ENCODE measurements at places on chromosomes 12 and 14. TPM values are rescaled to one million over a fixed set of nuclear protein-coding genes. Genes with fewer than 3 reads are reported as not detected.

Gene GDF3
- total RNA-seq, result 9.1 TPM

Gene TC2N
- total RNA-seq, result 16.2 TPM

GRCh38 chr14:20624495-20625070, 16.9 kb downstream of the OR6S1 start:
- H3K4me1 ChIP-seq, result no peaks in the 10 kb centered on the region
- H3K27ac ChIP-seq, result no peak overlapping the region
- H3K36me3 ChIP-seq, result no peaks in the 10 kb centered on the region
- DNase-seq, result peak; percentile 85

- no peaks in the 10 kb centered on the region for H3K36me3 ChIP-seq
- DNase-seq, result peak; percentile 70
- H3K4me1 ChIP-seq, result peaks cover 3% of the 10 kb centered on the region
- H3K27ac ChIP-seq, result no peak overlapping the region
These were observed 7.0 kb downstream of the FOXA1 start for GRCh38 chr14:37587881-37588666.

DNA sequence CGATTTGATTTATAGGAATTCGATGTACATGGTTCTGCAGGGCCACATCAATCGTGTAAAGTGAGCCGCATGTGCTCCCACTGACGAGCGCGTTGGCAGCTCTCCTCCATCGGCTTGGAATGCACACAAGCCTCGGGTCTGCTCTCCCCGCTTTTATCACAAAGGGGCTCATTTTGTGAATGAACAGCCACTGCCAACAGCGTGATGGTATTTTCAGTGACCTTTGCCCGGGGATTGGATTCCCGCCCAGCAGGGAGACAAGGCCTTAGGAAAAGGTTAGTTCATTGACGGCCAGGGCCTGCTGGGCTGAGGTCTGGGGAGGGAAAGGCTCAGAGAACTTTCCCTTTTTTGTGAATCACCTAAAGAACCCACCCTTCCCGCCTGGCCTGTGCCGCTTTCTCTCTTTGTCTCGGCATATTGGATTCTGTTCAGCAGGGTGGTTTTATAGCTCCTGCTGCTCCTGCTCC, 232.1 kb downstream of the MSRB3 start:
- peak overlapping the region; percentile 27 for H3K4me3 ChIP-seq
- DNase-seq, result peak; percentile 77
- H3K27ac ChIP-seq, result no peak overlapping the region

- no peaks in the 10 kb centered on the region for H3K4me1 ChIP-seq
- no peak for DNase-seq
- no peak overlapping the region for H3K27ac ChIP-seq
- no peaks in the 10 kb centered on the region for H3K27me3 ChIP-seq
These were observed 8.6 kb downstream of the PMEL start for GRCh38 chr12:55957106-55957859.

Gene TAS2R9
- total RNA-seq, result not detected

Gene TAS2R30
- total RNA-seq, result 2.0 TPM

GRCh38 chr12:127515941-127516340, 751.0 kb upstream of the TMEM132C start:
- no peak for DNase-seq
- H3K27me3 ChIP-seq, result no peaks in the 10 kb centered on the region
- no peaks in the 10 kb centered on the region for H3K36me3 ChIP-seq
- no peaks in the 10 kb centered on the region for H3K4me1 ChIP-seq

GRCh38 chr12:128418944-128419343, 152.0 kb downstream of the TMEM132C start:
- H3K4me1 ChIP-seq, result no peaks in the 10 kb centered on the region
- H3K27me3 ChIP-seq, result no peaks in the 10 kb centered on the region
- no peak overlapping the region for H3K4me3 ChIP-seq
- no peak for DNase-seq
- H3K36me3 ChIP-seq, result no peaks in the 10 kb centered on the region
- H3K27ac ChIP-seq, result no peak overlapping the region

Gene P2RX7
- total RNA-seq, result 0.09 TPM

DNA sequence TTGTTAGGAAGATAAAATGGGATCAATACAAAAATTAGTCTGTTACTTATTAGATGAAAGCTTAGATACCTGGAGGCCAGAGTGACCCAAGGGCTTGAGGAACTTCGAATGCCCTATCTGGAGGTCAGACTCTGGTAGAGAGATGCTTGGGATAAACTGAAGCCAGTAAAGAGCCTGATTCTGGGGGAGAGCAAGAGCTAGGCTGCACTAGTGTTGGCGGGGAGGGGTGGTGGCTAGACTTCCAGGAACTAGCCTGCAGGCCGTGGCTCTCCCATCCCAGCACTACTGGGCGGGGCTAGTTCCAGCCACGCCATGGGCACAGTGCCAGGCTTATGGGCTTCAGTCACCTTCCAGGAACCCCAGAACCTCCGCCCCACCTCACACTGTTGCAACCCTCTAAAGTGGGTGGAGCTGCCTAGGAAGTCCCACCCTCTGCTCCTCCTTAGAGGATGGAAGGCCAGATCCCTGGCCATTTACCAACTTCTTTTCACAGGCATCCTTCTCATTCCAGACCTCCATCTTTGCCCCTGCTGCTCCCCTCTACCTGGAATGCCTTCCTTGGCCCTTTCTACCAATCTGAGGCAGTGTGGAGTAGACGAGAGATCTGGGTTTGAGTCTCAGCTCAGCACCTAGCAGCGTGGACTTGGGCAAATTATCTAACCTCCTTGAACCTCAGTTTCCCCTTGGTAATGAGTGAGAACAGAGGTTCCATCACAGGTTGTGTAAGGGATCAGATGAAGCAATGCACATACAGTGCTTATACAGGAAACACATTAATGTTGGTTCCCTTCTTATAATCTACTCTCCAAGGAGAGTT, 6.3 kb upstream of the NFE2 start:
- peaks cover 8% of the 10 kb centered on the region for H3K4me1 ChIP-seq
- peak; percentile 64 for DNase-seq
- H3K27ac ChIP-seq, result no peak overlapping the region
- no peak overlapping the region for H3K4me3 ChIP-seq
- no peaks in the 10 kb centered on the region for H3K27me3 ChIP-seq
- H3K36me3 ChIP-seq, result no peaks in the 10 kb centered on the region

DNA sequence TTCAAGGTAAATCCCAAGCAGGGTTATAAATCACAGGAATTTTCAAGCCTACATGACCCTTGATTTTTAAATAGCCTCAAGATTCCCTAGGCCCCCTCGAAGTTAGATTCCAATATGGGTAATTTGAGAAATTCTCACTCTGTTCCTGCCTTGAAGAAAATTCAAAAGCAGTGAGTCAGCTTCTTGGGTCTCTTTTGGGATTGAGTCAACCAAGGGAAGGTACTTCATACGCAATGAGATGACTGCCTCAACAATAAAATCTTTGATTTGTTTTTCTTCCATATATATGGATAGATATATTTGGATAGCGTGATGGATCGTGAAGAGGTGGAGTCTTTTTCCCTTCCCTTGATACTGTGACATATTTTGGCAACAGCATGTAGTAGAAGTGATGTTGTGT, 180.4 kb upstream of the ATP2B1 start:
- peaks cover 2% of the 10 kb centered on the region for H3K4me1 ChIP-seq
- peaks cover 7% of the 10 kb centered on the region for H3K36me3 ChIP-seq
- H3K27me3 ChIP-seq, result no peaks in the 10 kb centered on the region
- H3K27ac ChIP-seq, result no peak overlapping the region

DNA sequence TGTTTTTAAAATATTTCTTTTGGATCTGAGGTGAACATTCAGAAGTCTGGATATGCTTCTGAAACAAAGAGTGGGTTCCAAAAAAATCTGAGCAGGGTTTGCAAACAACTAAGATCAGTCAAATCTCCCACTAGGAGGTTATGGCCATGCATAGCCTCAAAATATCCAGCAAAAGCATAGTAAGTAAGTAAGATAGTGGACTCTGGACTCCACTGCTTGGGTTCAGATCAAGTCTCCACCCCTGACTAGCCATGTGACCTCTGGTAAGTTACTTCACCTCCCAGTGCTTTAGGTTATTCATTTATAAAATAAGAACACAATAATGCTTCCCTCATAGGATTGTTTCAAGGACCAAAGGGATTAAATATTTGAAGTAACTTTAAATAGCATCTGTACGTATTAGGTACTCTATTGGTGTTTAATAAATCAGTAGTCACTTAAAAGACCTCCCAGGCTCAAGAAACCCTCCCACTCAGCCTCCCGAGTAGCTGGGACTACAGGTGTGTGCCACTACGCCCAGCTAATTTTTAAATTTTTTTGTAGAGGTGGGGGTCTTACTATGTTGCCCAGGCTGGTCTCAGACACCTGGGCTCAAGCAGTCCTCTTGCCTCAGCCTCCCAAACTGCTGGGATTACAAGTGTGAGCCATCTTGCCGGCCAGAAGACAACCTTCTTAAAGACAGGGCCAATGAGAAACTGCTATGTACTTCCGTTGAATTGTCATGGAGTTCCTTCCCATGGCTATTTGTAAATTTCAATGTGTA, 95.7 kb upstream of the SOX5 start:
- H3K27me3 ChIP-seq, result no peaks in the 10 kb centered on the region
- no peak overlapping the region for H3K27ac ChIP-seq
- DNase-seq, result no peak
- no peaks in the 10 kb centered on the region for H3K36me3 ChIP-seq
- H3K4me3 ChIP-seq, result no peak overlapping the region
- H3K4me1 ChIP-seq, result no peaks in the 10 kb centered on the region

Gene DEGS2
- total RNA-seq, result 0.72 TPM

DNA sequence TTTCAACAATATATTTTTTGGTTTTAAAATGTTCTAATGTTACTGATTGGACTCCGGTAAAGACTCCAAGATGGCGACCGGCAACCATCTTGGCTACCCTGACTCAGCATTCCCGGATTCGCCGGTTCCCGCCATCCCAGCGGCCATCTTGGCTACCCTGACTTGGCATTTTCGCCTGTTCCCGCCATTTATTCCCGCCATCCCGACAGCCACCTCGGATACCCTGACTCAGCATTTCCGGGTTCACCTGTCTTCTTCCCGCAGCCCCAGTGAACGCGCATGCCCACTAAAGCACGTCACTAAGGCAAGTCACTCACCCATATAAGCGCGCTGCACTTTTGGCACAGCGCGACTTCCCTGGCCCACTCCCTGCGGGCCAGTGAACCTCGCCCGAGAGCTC, 9.0 kb upstream of the LRFN5 start:
- peak; percentile 83 for DNase-seq
- no peak overlapping the region for H3K4me3 ChIP-seq
- no peak overlapping the region for H3K27ac ChIP-seq
- no peaks in the 10 kb centered on the region for H3K27me3 ChIP-seq

Gene DCN
- not detected for total RNA-seq

Gene TPPP2
- total RNA-seq, result not detected

GRCh38 chr12:31006416-31007152, 67.1 kb upstream of the DDX11 start:
- H3K4me3 ChIP-seq, result no peak overlapping the region
- DNase-seq, result no peak
- H3K36me3 ChIP-seq, result no peaks in the 10 kb centered on the region
- H3K4me1 ChIP-seq, result no peaks in the 10 kb centered on the region
- H3K27me3 ChIP-seq, result no peaks in the 10 kb centered on the region

GRCh38 chr14:68767248-68767645, 25.6 kb downstream of the ZFP36L1 start:
- DNase-seq, result no peak
- H3K4me1 ChIP-seq, result peaks cover 4% of the 10 kb centered on the region
- no peak overlapping the region for H3K4me3 ChIP-seq
- no peak overlapping the region for H3K27ac ChIP-seq
- H3K36me3 ChIP-seq, result no peaks in the 10 kb centered on the region
- H3K27me3 ChIP-seq, result no peaks in the 10 kb centered on the region

GRCh38 chr12:77686760-77687159, 143.9 kb upstream of the NAV3 start:
- DNase-seq, result no peak
- H3K27ac ChIP-seq, result no peak overlapping the region
- no peaks in the 10 kb centered on the region for H3K4me1 ChIP-seq

Gene NRL
- 2.5 TPM for total RNA-seq

GRCh38 chr12:122840580-122841513, 5.6 kb downstream of the HIP1R start:
- no peak overlapping the region for H3K27ac ChIP-seq
- H3K27me3 ChIP-seq, result peaks cover 10% of the 10 kb centered on the region
- H3K36me3 ChIP-seq, result no peaks in the 10 kb centered on the region
- peaks cover 3% of the 10 kb centered on the region for H3K4me1 ChIP-seq
- no peak overlapping the region for H3K4me3 ChIP-seq

DNA sequence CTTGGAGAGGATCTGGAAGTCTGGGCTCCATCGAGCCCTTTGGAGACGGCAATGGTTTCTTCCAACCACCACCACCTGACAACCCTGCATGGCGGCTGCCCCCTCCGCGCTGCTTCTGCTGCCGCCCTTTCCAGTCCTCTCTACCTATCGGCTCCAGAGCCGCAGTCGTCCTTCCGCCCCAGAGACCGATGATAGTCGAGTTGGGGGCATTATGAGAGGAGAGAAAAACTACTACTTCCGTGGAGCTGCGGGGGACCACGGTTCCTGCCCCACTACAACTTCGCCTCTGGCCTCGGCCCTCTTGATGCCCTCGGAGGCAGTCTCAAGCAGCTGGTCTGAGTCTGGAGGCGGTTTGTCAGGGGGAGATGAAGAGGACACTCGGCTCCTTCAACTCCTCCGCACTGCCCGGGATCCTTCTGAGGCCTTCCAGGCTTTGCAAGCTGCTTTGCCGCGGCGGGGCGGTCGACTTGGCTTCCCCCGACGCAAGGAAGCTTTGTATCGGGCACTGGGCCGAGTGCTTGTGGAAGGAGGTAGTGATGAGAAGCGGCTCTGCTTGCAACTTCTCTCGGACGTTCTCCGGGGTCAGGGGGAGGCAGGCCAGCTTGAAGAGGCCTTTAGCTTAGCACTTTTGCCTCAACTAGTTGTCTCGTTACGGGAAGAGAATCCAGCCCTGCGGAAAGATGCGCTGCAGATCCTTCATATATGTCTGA, 499 bp downstream of the TOGARAM1 start:
- DNase-seq, result no peak
- peak overlapping the region; percentile 29 for H3K27ac ChIP-seq
- peaks cover 9% of the 10 kb centered on the region for H3K36me3 ChIP-seq
- H3K4me1 ChIP-seq, result peaks cover 10% of the 10 kb centered on the region
- H3K4me3 ChIP-seq, result no peak overlapping the region
